Occipital lobe (tissue), 3 donors: ENCODE measurements at places on chromosomes 7 and 10. TPM values are rescaled to one million over a fixed set of nuclear protein-coding genes. Genes with fewer than 3 reads are reported as not detected.

GRCh38 chr10:113610631-113611601, 52.9 kb downstream of the NRAP start:
- DNase-seq, result no peak

- no peak for DNase-seq
Observed at GRCh38 chr10:6346631-6347030, 143.9 kb downstream of the PFKFB3 start.

- no peak for DNase-seq
Observed at GRCh38 chr10:3260066-3260834, 87.7 kb upstream of the PITRM1 start.

The PTPRZ1 gene
- total RNA-seq, result 250 TPM

GRCh38 chr7:101690061-101690460, 61.0 kb upstream of the MYL10 start:
- DNase-seq, result no peak

- DNase-seq, result no peak
Observed at GRCh38 chr10:71659111-71659634, 60.4 kb downstream of the C10orf105 start.

The GPR85 gene
- total RNA-seq, result 272 TPM

The GFRA1 gene
- total RNA-seq, result 4.7 TPM

The SEMA3E gene
- total RNA-seq, result 22.9 TPM

DNA sequence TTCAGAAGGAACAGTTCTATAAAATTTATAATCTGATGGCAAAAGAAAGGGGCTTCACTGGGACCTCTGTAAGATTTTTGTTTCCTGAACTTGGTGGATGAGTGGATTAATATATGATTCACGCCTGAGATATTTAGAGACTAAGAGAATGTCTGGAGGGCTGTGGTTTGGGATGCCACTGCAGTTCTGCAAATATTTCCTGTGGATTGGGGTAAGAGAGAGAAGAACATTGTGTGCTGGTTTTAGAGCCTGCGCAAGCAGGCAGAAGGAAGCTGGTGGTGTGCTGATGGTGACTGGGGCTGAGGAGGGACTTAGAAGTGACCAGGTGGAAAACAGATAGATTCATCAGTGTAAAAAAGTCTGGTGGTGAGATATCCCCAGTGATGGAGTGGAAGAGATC, 87.0 kb downstream of the SUGCT start:
- no peak for DNase-seq

DNA sequence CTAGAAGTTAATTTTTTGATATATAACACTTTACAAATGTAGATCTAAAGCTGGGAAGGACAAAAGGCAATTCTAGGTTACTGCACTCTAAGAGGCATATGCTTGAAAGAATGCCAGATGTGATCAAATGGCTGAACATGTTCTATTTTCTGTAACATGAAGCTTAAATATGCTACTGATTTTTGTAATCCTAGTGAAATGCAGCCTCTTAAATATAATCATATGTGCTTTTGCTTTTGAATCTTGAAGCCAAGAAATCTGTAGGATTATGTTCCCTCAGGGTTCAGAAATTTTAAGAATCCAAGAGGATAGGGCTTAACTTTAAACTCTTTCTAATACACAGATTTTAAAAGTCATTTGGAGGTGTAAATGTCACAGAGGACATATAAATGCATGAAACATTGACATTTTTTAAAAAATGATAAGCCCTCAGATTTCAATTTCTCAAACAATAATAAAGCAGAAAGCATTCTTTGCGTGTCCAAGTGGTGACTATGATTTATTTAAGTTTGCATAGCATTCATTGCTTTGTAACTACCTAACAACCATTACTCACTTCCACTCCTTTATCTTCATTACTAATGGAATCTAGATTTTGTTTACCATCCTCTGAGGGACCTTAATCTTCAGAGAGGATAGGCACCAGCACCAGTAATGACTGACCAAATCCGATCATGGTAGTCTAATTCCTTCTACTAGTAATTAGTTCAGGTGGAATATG, 170.4 kb downstream of the MAGI2 start:
- DNase-seq, result no peak

DNA sequence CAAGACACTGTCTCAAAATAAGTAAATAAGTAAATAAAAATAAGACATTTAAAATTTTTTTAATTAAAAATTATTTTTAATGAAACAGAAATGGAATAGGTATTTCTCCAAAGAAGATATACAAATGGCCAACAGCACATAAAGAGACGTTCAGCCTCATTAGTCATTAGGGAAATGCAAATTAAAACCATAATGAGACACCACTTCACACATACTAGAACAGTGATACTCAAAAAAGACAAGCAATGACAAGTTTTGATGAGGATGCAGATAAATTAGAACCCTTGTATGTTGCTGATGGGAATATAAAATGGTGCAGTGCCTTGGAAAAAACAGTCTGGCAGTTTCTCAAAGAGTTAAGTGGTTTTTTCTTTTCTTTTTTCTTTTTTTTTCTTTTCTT, 26.5 kb upstream of the C10orf67 start:
- no peak for DNase-seq

The TMEM236 gene
- 0.16 TPM for total RNA-seq
